Natural killer cell (primary cell): ENCODE measurements at places on chromosomes 5 and 9. TPM values are rescaled to one million over a fixed set of nuclear protein-coding genes. Genes with fewer than 3 reads are reported as not detected.

The ASPN gene
- not detected for total RNA-seq

The NCS1 gene
- 1.5 TPM for total RNA-seq

The INSYN2B gene
- total RNA-seq = not detected

The SUB1 gene
- total RNA-seq = 338 TPM

The ECM2 gene
- not detected for total RNA-seq

The GNA14 gene
- total RNA-seq = not detected

The PCDHA9 gene
- total RNA-seq = not detected

- H3K36me3 ChIP-seq = no peaks in the 10 kb centered on the region
- H3K27ac ChIP-seq = no peak overlapping the region
These were observed 21.2 kb upstream of the IL31RA start for GRCh38 chr5:55829956-55830355.

- H3K27me3 ChIP-seq = no peaks in the 10 kb centered on the region
- H3K4me1 ChIP-seq = no peaks in the 10 kb centered on the region
- no peak overlapping the region for H3K27ac ChIP-seq
- H3K4me3 ChIP-seq = no peak overlapping the region
- no peak for DNase-seq
These were observed 33.5 kb upstream of the EBF1 start for GRCh38 chr5:159133041-159133741.

DNA sequence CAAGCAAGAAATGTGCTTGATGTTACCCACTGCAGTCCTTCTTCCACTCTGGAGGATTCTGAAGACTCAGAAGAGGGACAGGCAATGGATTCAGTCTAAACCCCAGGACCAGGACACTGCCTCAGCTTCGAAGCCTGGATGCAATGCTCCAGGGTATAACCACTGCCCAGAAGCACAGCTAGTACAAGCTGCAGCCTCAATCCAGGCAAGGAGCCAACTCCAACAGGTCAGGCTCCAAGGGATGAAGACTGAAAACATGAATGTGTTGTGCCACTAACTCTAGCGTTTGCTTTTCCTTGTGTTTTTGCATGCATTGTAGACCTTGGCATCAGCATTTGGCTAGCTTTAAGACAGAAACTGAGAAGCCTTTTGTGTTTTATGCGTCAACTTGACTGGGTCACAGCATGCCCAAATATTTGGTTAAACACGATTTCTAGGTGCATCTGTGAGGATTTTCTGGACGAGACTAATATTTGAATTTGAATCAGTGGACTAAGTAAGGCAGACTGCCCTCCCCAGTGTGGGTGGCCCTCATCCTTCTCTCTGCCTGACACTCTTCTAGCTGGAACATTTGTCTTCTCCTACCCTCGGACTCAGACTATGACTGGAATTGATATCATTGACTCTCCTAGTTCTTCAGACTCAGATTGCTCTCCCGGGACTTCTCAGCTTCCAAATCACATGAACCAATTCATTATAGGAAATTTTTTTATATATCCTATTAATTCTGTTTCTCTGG is 20.5 kb upstream of the GPX3 start:
- no peak for DNase-seq
- H3K4me1 ChIP-seq = no peaks in the 10 kb centered on the region
- H3K27me3 ChIP-seq = no peaks in the 10 kb centered on the region
- H3K36me3 ChIP-seq = no peaks in the 10 kb centered on the region

- H3K4me3 ChIP-seq = no peak overlapping the region
- no peak overlapping the region for H3K27ac ChIP-seq
- H3K36me3 ChIP-seq = no peaks in the 10 kb centered on the region
- no peaks in the 10 kb centered on the region for H3K4me1 ChIP-seq
- DNase-seq = no peak
These were observed 29.7 kb upstream of the SMIM32 start for GRCh38 chr5:136222580-136223235.

- peaks cover 45% of the 10 kb centered on the region for H3K4me1 ChIP-seq
- peak within 1 kb of the TSS; percentile 56 for H3K4me3 ChIP-seq
- H3K36me3 ChIP-seq = no peaks in the 10 kb centered on the region
These were observed at the start of gene PDGFRB for GRCh38 chr5:150155258-150156026. Gene PDGFRB, minus strand, starts transcription at chr5:150155845. Its CDS starts 18,798 bp downstream, at chr5:150137047.

- no peak overlapping the region for H3K4me3 ChIP-seq
- no peak for DNase-seq
- no peaks in the 10 kb centered on the region for H3K36me3 ChIP-seq
- peaks cover 8% of the 10 kb centered on the region for H3K4me1 ChIP-seq
- H3K27ac ChIP-seq = no peak overlapping the region
These were observed 135.2 kb downstream of the RXRA start for GRCh38 chr9:134461426-134461982.

- no peaks in the 10 kb centered on the region for H3K4me1 ChIP-seq
- no peaks in the 10 kb centered on the region for H3K27me3 ChIP-seq
- H3K4me3 ChIP-seq = no peak overlapping the region
- H3K36me3 ChIP-seq = no peaks in the 10 kb centered on the region
- H3K27ac ChIP-seq = no peak overlapping the region
These were observed 12.0 kb upstream of the OLFM1 start for GRCh38 chr9:135075234-135076142.

- no peaks in the 10 kb centered on the region for H3K27me3 ChIP-seq
- DNase-seq = no peak
- no peaks in the 10 kb centered on the region for H3K36me3 ChIP-seq
- no peak overlapping the region for H3K27ac ChIP-seq
These were observed 613.0 kb upstream of the WWC1 start for GRCh38 chr5:167678481-167678880.

DNA sequence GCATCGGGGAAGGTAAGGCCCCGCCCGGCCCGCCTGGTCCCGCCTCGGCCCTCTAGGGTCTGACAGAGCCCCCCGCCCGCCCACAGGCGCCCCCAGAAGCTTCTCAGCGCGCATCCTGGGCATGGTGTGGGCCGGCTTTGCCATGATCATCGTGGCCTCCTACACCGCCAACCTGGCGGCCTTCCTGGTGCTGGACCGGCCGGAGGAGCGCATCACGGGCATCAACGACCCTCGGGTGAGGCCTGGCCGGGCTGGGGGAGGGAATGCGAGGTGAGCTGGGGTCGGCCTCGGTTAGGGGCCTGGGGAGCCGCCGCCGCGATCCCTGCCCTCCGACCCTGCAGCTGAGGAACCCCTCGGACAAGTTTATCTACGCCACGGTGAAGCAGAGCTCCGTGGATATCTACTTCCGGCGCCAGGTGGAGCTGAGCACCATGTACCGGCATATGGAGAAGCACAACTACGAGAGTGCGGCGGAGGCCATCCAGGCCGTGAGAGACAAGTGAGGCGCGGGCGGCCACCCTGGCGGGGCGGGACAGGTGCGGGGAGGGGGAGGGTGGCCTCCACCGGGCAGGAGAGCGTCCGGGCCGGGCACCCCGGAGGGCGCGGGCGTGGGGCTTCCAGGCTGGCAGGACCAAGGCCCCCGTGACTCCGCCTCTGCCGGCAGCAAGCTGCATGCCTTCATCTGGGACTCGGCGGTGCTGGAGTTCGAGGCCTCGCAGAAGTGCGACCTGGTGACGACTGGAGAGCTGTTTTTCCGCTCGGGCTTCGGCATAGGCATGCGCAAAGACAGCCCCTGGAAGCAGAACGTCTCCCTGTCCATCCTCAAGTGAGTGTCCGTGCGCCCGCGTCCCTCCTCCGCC is 7.1 kb downstream of the LRRC26 start:
- no peak overlapping the region for H3K27ac ChIP-seq
- H3K27me3 ChIP-seq = peaks cover 58% of the 10 kb centered on the region
- H3K4me1 ChIP-seq = peaks cover 28% of the 10 kb centered on the region

GRCh38 chr5:181133610-181134231 is 2.8 kb upstream of the OR2V1 start:
- H3K4me1 ChIP-seq = no peaks in the 10 kb centered on the region
- DNase-seq = no peak
- no peak overlapping the region for H3K27ac ChIP-seq
- H3K36me3 ChIP-seq = no peaks in the 10 kb centered on the region
- peaks cover 3% of the 10 kb centered on the region for H3K27me3 ChIP-seq

DNA sequence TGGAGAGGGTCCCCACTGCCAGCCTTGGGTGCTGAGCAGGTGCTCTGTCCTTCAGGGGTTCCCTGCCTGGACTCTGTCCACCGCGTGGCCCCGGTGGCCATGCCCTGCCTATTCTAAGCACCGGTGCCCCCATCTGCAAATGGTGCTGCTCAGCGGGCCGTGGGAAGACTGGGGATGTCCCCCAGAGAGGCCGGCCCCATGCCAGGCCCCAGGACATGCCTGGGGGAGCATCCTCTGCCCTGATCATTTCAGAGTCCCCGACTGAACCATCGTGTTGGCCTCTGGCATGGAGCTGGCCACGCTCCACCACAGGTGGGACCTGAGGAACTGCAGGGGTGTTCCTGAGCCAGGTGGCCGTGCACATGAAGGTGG is 64.7 kb downstream of the RXRA start:
- H3K27ac ChIP-seq = peak overlapping the region; percentile 87
- peaks cover 90% of the 10 kb centered on the region for H3K4me1 ChIP-seq
- H3K36me3 ChIP-seq = no peaks in the 10 kb centered on the region

- no peaks in the 10 kb centered on the region for H3K4me1 ChIP-seq
- no peaks in the 10 kb centered on the region for H3K27me3 ChIP-seq
- no peak for DNase-seq
- peaks cover 23% of the 10 kb centered on the region for H3K36me3 ChIP-seq
These were observed 155.7 kb downstream of the CDK5RAP2 start for GRCh38 chr9:120424248-120424647.

DNA sequence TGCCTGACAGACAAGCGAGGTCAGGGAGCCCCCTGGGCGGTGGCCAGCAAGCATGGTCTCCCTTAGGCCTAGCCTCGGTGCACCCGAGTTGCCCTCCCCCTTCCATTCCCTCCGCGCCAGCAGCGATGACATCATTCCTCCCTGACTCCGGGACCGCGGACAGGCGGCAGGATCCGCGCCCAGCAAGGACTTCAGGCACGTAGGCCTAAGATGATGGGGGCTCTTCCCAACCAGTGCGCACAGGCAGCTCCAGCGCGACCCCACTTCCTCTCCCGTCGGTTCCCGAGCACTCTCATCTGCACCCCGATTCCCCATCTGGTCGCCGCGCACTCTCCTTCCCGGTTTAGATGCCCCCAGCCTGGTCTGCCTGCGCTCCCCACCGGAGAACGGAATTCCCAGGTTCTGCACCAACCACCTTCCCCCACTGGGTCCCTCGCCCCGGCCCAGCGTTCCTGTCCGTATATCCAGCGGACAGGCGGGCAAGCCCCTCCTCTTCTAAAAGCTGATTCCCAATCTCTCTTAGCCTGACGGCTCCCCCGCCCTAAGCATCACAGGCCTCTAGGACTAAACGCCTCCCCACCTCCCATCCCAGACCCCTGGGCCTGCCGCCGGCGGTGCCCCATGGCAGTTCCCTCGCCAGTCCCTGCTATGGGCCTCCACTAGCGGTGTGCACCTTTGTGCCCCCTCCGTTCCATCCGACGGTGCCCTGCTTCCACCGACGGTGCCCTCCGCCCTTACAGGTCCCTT is 931 bp downstream of the FAM219A start:
- H3K36me3 ChIP-seq = no peaks in the 10 kb centered on the region
- H3K4me3 ChIP-seq = peak overlapping the region; percentile 60
- no peaks in the 10 kb centered on the region for H3K27me3 ChIP-seq
- H3K4me1 ChIP-seq = peaks cover 20% of the 10 kb centered on the region
- H3K27ac ChIP-seq = no peak overlapping the region

- H3K27me3 ChIP-seq = no peaks in the 10 kb centered on the region
- H3K4me3 ChIP-seq = no peak overlapping the region
- DNase-seq = no peak
- peaks cover 4% of the 10 kb centered on the region for H3K4me1 ChIP-seq
- H3K36me3 ChIP-seq = no peaks in the 10 kb centered on the region
- no peak overlapping the region for H3K27ac ChIP-seq
These were observed 30.0 kb upstream of the MACIR start for GRCh38 chr5:103228588-103228987.

GRCh38 chr9:82404196-82404870 is 415.8 kb downstream of the SPATA31D1 start:
- H3K4me3 ChIP-seq = no peak overlapping the region
- no peaks in the 10 kb centered on the region for H3K4me1 ChIP-seq
- H3K27ac ChIP-seq = no peak overlapping the region
- no peaks in the 10 kb centered on the region for H3K36me3 ChIP-seq

DNA sequence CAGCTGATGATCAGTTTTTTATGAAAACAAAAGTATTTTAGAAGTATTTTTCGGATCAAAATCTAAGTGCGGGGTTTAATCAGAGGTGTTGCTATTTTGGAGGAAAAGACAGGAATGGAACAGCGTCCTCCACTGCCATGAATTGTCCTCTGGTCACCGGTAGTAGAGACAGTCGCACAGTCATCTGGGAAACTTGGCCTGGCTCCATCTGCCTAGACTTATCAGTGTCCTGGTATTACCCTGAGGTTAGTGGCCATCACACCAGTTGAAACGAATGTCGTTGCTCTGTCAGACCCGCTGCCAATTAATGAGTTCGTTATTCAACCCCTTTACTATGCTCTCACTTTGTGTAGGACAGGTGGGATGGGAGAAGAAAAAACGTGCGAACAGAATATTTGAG is 8.2 kb downstream of the TLX3 start:
- no peak overlapping the region for H3K4me3 ChIP-seq
- DNase-seq = no peak
- peaks cover 34% of the 10 kb centered on the region for H3K4me1 ChIP-seq
- no peaks in the 10 kb centered on the region for H3K36me3 ChIP-seq

DNA sequence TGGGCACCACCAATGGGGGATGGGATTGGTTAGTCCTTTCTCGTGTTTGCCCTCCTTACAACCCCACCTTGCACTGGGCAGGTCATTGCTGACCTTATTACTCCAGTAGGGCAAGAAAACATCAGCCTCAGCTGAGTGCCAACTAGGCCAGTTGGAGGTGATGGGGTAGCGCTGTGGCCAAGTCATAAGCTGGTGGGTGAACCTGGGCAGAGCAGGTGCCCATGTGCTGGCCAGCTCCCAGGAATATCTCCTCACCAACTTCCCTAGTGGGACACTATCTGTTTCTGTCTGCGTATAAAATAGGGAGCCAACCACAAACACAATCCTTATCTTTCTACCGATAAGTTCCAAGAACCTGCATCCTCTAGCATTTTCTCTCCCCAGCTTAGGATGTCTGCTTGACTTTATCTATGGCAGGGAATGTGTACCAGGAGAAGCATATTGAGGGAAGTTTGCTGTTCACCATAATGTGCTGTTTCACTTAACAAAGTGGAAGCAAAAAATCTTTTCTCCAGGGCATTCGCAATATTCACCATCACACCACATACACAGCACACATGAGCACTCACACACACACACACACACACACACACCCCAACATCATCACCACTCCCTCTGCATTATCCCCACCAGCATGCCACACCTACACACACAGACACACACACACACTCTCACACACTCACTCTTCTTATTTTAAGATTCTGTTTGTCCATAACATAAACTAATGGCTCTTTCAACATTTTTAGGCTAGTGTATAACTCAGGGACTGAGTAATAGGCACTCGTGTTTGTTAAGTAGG is 390.0 kb downstream of the ENC1 start:
- DNase-seq = no peak
- no peak overlapping the region for H3K27ac ChIP-seq
- H3K36me3 ChIP-seq = no peaks in the 10 kb centered on the region

- peaks cover 12% of the 10 kb centered on the region for H3K36me3 ChIP-seq
- peaks cover 14% of the 10 kb centered on the region for H3K4me1 ChIP-seq
- DNase-seq = no peak
- H3K27me3 ChIP-seq = peaks cover 5% of the 10 kb centered on the region
- H3K27ac ChIP-seq = no peak overlapping the region
These were observed 4.9 kb upstream of the F2R start for GRCh38 chr5:76710991-76711390.
